Urinary bladder (tissue), 4 donors: ENCODE measurements at places on chromosomes 1 and 21. TPM values are rescaled to one million over a fixed set of nuclear protein-coding genes. Genes with fewer than 3 reads are reported as not detected.

The INTS3 gene
- 44.0 TPM for total RNA-seq

The FAM167B gene
- total RNA-seq, result 2.5 TPM

The HSF2BP gene
- total RNA-seq, result 1.1 TPM

The KPRP gene
- not detected for total RNA-seq

The OR2L13 gene
- not detected for total RNA-seq

The ELAPOR1 gene
- total RNA-seq, result 0.74 TPM

The RNU1-4 gene
- under 0.01 TPM for total RNA-seq

GRCh38 chr1:153563991-153564390, 1.7 kb downstream of the S100A2 start:
- no peak for DNase-seq

GRCh38 chr1:69252696-69253095, 315.0 kb upstream of the LRRC7 start:
- DNase-seq, result no peak

- DNase-seq, result no peak
Measured at GRCh38 chr21:18646116-18646515, 242.5 kb upstream of the TMPRSS15 start.

DNA sequence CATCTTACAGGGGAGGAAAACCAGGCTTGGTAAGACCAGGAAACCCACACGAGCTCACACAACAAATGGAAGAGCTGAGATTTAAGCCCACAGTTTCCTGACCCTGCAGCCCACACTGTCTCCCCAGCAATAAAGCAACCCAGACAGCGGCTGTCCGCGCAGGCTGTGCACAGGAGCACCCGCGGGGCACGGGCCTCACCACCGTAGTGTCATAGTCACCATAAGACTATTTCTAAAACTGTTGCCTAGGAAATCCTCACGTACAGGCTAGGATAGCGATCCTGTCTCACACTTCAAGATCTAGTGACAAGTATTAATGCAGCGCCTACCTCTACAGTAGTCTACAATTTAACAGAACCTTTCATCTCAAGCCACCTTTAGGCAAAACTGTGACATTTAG, 54.0 kb upstream of the SYT6 start:
- no peak for DNase-seq

DNA sequence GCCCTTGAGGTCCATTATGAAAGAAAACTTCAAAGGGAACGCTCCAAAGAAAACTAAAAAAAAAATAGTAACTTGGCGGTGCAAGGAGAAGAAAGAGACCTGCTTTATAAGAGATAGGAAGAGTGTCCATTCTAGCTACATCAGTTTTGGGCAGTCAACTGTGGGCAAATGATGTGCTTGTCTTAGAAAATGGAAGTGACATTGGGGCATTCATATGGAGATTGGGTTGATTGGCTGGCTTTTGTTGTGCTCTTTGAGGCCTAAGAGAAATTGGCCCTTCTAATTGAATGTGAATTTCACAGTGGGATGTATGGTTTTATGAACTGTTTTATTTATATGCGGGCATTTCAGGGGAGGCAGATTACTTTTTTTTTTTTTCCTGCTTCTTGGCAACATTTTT, 13.2 kb downstream of the PPP1R12B start:
- no peak for DNase-seq

DNA sequence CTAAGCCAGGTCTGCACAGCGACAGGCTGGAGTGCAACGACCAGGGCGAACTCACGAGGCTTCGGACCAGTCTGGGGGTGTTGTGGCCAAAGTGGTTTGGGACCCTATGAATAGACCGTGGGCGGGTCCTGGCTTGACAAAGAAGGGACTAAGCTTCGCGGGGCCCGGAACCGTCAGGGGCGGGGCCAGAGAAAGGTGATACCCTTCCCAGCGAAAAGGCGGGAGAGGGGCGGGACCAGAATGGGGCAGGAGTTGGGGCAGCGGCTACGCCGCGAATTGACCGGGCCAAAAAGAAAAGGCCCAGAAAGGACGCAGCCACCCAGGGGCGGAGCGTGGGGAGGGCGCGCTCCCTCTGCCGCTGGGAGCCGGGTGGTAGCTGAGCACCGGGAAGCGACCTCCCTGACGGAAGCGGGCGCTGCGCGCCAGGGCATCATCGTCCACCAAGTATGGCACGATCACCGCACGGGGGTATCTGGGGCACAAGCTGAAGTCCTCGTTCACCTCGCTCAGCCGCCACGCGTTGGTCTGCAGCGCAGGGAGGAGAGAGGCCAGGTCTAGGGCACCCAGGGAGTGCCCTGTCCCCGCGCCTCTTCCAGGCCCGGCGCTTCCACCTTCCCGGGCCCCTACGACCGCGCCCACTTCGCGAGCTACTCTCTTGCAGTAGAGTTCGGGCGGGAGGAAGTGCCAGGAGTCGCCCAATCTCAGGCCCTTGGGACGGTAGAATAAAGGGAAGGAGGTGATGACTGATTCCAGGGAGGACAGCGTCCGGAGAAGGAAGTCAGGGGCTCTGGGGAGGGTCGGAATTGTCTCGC, 6.7 kb upstream of the FAM167B start:
- DNase-seq, result no peak

- no peak for DNase-seq
Measured at GRCh38 chr1:208216062-208216461, 28.1 kb downstream of the PLXNA2 start.

DNA sequence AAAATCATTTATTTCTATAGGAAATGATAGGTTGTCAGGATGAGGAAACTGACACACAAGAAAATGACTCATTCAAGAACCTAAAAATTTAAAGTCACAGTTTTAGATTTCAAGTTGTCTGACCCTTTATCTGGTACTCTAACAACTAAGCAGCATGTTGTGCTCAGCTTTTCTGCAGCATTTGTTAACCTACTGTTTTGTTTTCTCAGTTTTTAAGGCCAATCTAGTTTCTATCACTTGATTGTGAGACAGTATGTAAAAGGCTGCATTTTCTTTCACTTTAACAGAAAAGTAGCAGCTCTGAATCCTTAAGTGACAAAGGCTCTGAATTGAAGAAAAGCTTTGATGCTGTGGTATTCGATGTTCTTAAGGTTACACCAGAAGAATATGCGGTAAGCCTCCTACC, 59.1 kb downstream of the RALGPS2 start:
- DNase-seq, result no peak

GRCh38 chr1:1842360-1843146, 48.3 kb downstream of the GNB1 start:
- no peak for DNase-seq

- no peak for DNase-seq
Measured at GRCh38 chr1:192807211-192808162, 1.4 kb upstream of the RGS2 start.

DNA sequence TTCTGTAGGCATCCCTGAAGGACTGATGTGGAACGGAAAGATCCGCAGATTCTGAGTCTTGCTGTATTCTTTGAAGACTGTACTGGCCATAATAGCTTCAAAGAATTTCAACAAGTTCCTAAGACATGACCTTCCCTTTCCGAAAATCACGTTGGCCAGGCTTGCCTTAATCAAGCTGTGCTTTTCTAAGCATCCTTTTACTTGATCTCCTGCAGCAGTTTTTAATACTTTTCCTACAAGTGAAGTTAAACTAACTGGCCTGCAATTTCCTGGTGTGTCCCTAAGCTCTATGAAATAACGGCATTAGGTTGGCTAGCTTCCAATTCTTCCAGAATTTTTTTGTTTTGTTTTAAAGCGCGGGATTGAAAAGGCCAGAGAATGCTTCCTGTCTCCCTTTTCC, 40.3 kb downstream of the SPAG17 start:
- no peak for DNase-seq

DNA sequence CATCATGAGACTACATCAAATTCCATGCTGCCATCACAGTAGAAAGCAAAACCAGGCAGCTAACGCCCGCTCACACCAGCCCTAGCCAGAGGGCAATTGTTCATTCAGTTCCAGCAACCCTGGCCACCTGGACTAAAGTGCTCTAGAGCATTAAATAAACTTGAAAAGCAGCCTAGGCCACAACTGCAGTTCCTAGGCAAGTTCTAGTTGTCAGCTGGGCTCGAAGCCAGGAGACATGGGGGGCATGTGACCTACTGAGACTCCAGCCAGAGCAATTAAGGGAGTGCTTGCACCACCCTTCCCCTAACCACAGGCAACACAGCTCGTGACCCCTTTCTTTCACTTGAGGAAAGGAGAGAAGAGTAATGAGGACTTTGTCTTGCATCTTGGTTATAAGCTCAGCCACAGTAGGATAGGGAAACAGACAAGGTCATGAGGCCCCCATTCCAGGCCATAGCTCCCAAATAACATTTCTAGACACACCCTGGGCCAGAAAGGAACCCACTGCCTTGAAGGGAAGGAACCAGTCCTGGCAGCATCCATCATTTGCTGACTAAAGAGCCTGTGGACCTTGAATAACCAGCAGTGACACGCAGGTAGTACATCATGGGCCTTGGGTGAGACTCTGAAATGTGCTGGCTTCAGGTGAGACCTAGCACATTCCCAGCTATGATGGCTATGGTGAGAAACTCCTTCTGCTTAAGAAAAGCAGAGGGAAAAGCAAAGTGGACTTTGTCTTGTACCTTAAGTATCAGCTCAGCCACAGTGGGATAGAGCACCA, 77.0 kb downstream of the ZZZ3 start:
- no peak for DNase-seq

DNA sequence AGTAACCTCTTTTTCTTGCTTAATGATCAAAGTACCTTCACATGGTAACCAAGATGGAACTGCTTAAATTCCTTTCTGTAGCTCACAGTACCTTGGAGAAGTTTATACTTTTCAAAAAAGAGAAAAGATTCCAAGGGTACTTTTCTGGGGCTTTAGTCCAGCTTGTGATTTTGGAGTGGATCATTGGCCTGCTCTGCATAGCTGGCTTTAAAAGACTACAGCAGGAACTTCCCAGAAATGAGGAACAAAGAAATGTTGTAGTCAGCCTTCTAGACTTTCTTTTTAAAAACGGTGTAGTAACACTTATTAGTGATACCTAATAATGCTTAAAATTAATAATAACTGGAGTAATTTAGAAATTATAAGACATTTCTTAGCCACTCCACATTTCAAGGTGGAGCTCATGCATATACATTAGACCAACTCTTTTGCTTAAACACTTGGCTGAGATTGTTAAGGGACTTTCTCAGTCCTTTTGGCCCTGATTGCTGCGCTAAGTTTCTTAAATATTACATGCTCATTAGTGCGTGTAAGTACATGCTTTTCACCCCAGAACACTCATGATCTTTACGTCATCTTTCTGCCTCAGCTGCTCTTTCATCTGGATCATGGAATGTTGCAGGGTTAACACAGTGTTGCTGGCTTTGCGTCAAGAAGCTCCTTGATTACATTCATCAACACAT, 57.3 kb downstream of the SDCCAG8 start:
- DNase-seq, result no peak

GRCh38 chr1:115302390-115302961, 35.6 kb downstream of the NGF start:
- no peak for DNase-seq

DNA sequence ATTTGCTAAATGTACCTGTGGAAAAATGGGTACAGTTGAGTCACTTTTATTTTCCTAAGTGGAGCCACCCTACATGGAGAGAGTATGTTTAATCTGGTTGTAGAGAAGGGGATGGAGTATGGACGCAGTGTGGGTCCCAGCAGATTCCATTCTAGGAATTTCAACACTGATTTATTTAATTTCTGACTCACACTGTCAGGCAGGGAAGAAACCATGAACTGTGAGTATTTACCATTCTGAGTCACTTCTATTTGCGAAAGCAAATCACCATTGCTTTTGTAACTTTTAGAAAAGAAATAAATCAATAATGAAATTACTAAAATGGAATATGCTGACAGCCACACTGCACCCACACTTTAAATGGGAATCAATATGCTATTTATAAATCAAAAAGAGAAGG, 339.0 kb downstream of the DSCAM start:
- DNase-seq, result no peak

DNA sequence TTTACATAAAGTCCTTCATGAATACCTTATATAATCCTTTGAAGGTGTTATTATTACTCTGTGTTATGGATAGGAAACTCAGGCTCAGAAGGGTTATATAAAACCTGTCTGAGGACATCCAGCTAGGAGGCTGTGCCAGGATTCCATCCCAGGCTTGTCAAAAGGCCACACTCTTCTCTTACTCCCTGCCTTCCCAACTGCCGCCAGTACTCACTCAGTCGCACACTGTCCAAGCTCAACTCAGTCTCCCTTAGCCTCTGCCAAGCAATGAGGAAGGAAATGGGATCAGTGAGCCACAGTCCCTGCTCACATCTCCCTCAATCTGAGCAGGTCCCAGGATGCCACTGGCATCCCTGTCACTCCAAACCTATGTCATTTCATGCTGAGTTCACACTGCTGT, 94.4 kb downstream of the NAV1 start:
- no peak for DNase-seq

DNA sequence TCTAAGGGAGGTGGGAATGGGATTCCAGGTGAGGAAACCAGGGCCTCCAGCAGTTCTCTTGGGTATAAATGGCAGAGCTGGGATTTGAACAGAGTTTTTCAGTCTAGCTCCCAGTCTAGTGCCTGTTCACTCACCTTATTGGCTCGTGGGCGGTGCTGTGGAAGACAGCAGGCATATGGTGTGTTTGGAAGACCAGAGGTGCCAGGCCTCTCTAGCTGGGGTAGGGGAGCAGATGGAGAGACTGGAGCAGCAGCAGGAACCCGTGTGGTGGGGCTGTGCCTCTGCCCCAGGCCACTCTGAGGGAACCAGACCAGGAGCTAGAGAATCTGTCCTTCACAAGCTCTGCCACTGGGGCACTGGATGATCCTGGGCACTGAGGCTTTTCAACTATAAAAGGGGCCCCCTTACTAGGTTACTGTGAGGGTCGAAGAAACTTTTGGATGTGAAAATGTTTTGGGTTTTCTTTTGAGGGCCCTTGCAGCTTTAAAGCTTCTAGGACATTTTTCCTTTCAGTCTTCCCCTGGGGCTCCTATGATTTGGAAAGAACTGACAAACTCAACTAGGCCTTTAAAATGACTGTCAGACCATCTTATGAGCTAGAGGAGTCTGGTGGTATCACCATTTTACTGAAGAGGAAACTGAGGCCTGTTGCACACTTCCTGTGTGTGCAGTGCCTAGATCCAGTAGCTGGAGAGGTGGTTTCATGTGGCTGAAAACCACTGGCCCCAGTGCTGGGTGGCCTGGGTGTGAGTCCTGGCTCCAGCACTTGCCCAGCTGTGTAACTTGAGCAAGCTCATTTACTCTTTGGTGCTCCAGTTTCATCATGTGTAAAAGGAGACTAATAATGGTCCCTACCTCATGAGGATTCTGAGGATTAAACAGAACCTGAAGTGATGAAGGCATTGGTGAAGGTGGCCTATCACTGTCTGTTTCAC, 6.1 kb downstream of the DMRTB1 start:
- no peak for DNase-seq

- DNase-seq, result peak; percentile 17
Measured at GRCh38 chr1:79657951-79658658, 651.6 kb upstream of the ADGRL4 start.
